ENCODE measurements at places on chromosomes 7 and 10.

- no peak for DNase-seq
Observed at GRCh38 chr7:35518767-35519166, 176.2 kb downstream of the HERPUD2 start.

- peak; percentile 69 for DNase-seq
Observed at GRCh38 chr7:151244196-151244840, 4.2 kb downstream of the SMARCD3 start.

- no peak for DNase-seq
Observed at GRCh38 chr7:1850976-1851571, 181.0 kb downstream of the ELFN1 start.

- no peak for DNase-seq
Observed at GRCh38 chr10:79181227-79181626, 112.5 kb downstream of the ZMIZ1 start.

DNA sequence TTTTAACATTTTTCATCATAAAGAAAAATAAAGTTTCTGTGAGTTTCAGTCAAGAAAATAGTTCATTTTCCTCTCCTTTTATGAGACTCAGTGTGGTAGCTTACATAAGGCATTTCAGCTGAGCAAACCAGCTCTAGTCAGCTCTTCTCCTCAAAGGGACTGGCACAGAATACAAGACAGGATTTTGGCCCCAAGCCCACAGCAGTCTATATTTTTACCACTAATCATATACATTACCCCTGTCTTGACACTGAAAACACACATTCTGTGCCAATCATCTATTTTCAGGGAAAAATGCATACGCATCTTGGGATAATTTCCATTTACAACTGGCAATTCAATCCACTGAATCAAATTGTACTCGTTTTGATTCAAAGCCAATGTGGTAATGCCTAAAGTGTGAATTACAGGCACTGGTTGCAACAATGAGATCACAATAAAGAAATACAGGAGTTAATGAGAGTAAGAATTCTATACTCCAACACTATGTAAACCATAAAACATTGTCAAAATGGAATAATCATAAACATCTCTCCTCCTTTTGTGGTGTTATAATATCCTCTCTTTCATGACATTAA lies 186.4 kb downstream of the CACNA2D1 start:
- DNase-seq, result no peak

GRCh38 chr7:45579391-45579801 lies 5.2 kb downstream of the ADCY1 start:
- DNase-seq, result no peak

DNA sequence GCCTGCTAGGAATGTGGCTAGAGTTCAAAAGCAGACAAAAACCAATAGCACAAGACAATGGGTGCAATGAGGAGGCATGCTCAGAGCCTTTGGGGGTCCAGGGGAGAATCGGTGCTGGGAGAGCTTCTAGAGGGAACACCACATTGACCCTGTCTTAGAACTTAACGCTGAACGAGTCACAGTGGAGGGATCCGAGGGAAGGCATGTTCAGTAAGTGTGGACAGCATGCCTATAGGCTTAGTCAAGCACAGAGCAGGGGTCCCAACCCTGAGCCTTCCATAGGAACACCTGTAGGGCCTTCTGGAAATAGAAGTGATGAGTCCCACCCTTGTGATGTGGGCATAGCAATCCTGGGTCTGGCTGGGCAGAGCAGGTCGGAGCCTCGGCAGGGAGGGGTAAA lies 148.7 kb downstream of the PKD1L1 start:
- DNase-seq, result no peak

GRCh38 chr10:44513591-44513990 lies 128.7 kb upstream of the CXCL12 start:
- DNase-seq, result no peak

Data from CD8-positive, alpha-beta memory T cell (primary cell).